ENCODE measurements at places on chromosomes 12 and 14.

DNA sequence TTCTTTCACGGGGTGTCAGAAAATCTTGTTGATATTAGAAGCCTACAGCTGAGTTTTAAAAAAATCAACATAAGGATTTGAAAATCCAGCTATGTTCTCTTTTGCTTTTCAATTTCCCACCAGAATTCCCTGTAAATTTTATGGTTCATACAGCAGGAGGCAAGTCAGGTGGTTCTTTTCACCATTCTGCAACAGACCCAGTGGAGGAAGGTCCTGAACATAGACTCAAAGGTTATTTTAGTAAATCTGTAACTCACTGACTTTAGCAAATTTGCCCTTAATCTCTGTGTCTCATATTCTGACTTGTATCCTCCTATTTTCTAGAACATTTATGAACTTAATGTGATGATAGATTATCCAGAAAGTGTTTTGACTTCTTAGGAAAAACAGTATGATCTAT is 235.4 kb upstream of the E2F7 start:
- DNase-seq, result no peak

DNA sequence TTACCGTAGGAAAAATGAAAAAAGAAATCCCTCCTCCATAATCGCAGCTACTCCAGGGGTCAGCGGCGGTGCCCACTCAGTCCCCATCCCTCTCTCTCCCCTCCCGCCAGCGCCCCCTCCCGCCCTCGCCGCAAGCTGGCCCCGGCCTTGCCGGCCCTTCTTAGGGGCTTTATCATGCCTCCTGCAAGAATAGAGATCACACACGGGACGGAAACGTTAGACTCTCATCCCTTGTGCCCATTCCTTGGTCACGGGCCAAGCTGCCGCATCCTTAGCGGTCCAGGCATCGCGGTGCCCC is 692 bp upstream of the COX14 start:
- DNase-seq, result no peak

- DNase-seq, result no peak
Observed at GRCh38 chr12:26135010-26135420, 10.2 kb upstream of the BHLHE41 start.

GRCh38 chr12:65829716-65830115 is 5.4 kb downstream of the HMGA2 start:
- DNase-seq, result no peak

GRCh38 chr12:126847005-126847629 is 1419.9 kb upstream of the TMEM132C start:
- DNase-seq, result no peak

GRCh38 chr12:94689002-94689645 is 38.8 kb upstream of the TMCC3 start:
- no peak for DNase-seq

- peak; percentile 22 for DNase-seq
Observed at GRCh38 chr12:74111688-74112360, 425.8 kb upstream of the ATXN7L3B start.

DNA sequence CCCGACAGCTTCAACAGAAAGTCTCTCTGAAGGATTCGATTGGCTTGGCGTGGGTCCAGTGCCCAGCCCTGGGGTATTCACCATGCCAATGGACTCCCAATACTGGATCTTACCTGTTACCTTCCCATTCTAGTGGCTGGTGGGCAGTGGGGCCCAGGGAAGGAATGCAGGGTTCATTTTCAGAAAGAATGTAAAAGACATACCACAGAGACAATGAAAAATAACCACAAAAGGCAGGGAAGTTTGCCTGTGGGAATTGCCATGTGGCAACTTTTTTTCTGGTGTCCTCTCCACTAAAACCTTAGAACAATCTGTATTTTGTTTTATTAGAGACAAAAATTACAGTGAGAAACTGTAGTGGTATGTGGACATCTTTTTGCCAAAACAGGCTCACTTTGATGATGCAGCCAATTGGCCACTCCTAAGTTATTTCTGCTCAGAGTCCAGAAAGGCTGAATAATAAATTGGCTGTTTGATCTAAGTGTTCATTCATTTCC is 55.2 kb downstream of the PTGER2 start:
- DNase-seq, result no peak
